ENCODE measurements at places on chromosomes 1 and 21.

DNA sequence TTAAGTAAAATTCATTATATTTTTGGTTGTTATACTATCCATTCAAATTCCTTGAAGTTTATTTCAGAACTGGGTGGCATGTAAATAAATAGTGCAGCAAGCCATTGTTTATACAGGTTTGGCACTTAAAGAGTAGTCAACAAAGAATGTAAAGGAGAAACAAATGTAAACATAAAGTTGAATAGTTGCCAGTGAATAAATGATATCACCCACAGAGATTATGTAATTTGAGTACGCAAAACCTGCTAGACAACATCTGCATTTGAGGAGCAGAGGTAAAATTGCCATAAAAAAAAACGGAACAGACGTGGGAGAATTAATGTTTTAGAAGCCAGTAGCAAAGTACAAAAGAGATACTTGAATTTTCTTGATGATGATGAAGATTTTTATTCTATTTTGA lies 111.6 kb downstream of the ADGRL2 start:
- no peak for DNase-seq

DNA sequence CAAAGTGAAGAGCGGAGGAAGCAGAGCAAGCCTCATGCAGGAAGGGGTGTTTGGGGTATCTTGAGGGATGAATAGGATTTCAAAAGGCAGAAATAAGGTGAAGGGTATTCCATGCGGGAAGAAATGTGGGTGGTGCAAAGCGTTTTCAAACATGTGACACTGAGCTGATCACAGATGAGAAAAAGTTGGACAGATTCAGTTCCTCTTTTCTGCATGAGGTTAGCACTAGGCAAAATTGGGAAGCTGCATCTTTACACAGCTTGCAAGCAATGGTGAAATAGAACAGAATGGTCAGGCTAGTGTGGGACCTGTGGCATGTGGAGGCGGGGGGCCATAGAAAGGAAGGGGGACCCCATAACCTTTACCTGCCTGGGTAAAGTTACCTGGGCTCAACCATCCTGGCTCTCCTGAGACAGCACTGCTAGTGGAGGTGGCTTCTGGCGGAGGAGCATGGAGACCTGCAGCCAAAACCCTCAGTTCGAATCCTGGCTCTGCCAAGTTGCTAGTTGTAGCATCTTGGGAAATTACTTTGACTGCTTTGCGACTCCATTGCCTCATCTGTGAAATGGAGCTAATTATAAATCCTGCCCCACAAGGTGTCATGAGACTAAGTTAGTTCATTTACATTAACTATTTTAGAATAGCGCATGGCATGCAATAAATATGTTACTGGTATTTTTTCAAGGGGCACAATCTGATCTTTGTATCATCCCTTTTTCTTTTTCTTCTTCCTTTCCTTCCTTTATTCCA lies 16.4 kb downstream of the KCNA10 start:
- no peak for DNase-seq

DNA sequence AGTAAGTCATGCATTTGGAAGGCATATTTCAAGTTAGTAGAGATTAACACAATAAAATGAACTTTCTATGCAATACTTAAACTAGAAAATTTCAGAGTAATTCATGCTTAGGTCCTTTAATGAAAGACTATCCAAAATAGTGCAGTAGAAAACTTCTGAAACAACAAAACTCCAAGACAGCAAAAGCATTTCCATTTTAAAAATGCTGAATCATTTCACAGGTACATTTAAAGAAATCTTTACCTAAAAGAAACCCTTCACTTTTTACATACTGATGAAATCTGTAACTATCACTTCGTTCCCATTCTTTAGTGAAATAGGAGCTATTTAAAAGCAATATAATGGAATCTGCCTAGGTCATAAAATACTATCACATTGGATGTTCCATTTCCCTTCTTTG lies 17.5 kb downstream of the CSDE1 start:
- no peak for DNase-seq

DNA sequence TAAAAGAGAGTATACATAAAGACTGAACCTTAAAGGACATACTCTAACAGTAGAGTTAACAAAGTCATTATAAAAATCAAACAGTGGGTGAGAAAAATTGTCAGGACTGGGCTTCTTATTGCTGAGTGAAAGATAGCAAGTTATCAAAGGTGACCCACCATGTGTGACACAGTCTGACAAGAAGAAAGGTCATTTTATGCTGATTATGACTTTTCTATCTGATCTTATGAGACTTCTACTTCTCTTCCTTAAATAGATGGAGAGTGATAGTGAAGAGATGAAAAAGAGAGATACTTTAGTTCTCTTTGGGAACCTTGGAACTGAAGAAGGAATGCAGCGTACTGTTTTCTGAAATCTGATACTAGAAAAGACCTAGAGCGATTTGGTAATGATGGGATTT lies 2157.1 kb downstream of the NCAM2 start:
- DNase-seq = no peak

GRCh38 chr1:227944931-227945890 lies 2.5 kb downstream of the WNT9A start:
- DNase-seq = no peak

- no peak for DNase-seq
These were observed 24.1 kb upstream of the RNF19B start for GRCh38 chr1:32988665-32989064.

DNA sequence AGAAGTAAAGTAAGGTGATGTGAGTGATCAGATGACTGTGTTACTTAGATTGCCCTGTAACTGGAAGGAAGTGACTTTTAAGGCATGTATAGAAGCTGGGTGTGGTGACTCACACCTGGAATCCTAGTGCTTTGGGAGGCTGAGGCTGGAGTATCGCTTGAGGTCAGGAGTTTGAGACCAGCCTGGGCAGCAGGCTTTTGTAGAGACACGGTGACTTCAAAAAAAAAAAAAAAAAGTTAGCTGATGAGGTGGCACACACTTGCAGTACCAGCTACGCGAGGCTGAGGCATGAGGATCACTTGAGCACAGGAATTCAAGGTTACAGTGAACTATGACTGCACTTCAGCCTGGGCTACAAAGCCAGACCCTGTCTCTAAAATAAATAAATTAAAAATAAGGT lies 2.3 kb upstream of the USP16 start:
- no peak for DNase-seq

- no peak for DNase-seq
These were observed 37.8 kb upstream of the BMP8A start for GRCh38 chr1:39453603-39454002.

GRCh38 chr21:34289856-34290255 lies 74.0 kb upstream of the KCNE2 start:
- DNase-seq = no peak

GRCh38 chr21:40840401-40841125 lies 6.4 kb downstream of the DSCAM start:
- no peak for DNase-seq

DNA sequence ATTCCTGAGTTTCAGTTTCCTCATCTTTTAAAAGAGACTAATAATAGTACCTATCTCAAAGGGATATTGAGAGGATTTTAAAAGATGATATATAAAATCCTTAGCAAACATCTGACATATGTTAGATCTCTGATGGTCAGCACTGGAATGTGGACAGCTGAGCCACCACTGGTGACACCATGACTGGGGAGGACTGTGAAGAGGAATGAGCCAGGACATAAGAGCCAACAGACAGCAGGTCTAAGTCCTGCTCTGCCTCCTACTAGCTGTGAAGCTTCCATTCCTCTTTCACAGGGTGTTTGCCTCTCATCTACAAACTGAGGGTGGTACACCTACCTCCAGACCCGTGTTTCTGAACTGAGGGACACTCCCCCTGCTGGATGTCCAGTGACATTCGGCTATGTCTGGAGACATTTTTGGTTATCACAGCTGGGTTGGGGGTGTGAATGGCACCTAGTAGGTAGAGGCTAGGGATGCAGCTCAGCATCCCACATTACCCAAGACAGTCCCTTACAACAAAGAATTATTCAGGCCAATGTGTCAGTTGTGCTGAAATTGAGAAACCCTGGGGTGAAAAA lies 109.1 kb upstream of the OLIG2 start:
- DNase-seq = no peak

- no peak for DNase-seq
These were observed 223.1 kb upstream of the PKN2 start for GRCh38 chr1:88461007-88461406.

GRCh38 chr1:169326261-169326955 lies 41.2 kb downstream of the NME7 start:
- no peak for DNase-seq

- no peak for DNase-seq
These were observed 890.2 kb upstream of the B3GALT2 start for GRCh38 chr1:194076646-194077045.

GRCh38 chr1:183093786-183094298 lies 70.6 kb downstream of the LAMC1 start:
- DNase-seq = no peak

GRCh38 chr1:204149107-204149506 lies 2.7 kb downstream of the ETNK2 start:
- no peak for DNase-seq

DNA sequence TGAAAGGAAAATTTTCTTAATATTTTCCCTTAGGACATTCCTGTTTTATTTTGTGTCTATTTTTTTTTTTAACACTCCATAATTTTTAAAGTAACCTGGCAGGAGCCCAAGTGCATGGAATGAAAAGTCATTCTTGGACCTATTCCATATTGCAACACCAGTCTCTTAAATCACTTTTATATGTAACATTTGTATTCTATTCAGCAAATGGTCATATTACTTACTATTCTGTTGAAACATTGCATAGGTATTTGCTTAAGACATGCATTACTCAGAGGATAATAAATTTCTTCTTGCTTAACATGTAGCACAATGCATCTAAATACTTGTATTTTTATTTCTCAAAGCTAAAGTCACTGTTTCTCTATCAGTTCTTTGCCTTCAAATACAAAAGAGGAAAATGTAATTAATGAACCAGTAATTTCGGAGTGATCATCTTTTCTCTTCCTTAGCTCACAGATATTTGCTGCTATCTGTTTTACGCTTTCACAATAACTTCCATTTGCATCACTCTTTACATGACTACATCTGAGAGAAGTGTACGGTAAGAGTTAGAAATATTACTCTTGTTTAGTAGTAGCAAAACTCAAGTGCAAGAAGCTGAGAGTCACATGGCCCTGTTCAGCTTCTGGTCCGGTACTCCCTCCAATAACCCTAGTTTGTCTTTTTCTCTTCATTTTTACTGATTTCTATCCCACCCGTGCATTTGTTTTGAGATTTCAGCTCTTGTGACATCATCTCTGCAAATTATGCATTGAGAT lies 394.8 kb downstream of the USP25 start:
- DNase-seq = no peak

DNA sequence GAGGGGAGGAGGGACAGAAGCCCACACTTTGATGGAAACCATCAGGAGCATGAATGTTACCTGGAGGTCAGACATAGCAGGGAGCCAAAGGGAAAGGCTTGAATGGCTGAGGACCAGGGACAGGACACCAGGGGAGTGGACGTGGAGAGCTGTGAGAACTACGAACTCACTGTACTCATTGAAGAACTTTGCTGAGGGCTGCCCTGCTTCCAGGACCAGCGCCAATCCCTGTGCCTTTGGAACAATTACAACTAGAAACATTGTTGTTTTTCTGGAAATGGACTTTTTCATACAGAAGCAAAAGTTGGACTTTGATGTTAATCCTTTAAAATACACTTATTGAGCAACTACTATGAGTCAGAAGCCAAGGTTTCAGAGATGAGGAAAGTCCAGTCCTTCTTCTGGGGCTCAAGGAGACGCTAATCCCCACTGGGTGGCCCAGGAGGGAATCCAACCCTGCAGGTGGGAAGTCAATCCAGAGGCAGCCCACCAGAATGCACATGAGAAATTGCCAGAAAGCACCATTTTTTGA lies 12.9 kb downstream of the TSPAN2 start:
- DNase-seq = no peak

- peak; percentile 57 for DNase-seq
These were observed 9.1 kb downstream of the SGIP1 start for GRCh38 chr1:66542811-66543767.

DNA sequence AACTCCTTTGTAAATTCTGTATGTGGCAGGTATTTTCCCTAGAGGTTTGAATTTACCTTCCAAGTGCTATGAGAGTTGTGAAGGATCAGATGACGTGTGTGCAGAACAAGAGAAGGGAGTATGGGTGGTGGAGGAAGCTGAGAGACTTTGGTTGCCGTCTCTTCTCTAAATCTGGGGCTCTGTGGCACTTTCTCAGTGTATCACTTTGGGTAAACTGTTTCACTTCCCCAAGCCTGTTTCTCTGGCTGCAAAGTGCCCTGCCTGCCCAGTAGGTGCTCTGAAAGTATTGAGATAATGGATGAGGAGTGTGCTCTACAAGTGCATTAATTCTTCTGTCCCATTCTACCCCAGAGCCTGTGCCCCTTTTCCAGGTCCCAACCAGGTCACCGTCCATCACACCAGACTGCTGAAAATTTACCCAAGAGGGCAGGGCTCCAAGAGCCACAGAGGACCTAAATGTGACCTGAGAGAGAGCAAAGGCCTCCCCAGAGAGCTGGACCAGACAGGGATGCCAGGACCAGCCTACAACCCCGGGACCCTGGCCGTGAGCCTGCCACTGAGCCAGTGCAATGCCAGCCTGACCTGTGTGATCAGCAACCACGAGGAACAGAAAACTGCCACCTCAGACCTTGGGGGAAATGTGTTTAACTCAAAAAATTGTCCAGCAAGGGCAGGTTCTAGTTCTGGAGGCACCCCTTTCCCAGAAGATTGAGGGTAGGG lies 131.6 kb upstream of the ETV3 start:
- no peak for DNase-seq

DNA sequence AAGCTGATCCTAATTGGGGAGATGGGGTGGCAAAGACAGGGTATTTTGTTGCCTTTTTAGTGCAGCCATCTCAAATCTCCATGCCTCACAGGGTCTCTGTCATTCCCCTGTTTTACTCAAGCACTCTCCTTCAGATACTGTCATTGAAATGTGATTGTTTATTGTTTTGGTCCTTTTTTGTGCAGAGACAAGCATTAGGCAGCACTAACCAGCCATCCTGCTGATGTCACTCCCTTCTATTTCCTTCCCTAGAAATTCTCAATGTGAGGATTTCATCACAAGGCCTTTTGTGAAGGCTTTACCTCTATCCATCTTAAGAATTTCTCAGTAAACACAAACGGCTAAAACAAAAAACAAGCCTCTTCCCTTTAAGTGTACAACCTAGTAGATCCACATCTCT lies 34.7 kb downstream of the OR10J5 start:
- DNase-seq = no peak

DNA sequence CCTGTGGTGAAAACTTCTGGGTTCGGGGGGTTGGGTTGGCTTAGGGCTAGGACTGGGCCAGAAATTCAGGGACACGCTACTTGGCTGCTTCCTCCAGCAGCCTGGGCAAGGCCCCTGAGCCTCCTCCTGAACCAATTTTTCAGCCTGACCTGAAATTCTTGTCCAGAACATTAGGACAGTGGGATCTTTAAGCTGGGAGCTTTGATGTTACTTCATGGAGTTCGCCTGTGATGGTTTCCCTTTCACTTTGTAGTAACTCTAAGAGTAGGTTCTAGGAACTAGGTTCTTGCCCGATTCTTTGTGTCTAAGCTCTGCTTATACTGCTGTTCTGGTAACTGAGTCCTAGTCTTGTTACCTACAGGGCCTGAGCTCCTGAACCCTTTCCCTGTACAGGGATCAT lies 75.3 kb downstream of the S1PR1 start:
- no peak for DNase-seq

- no peak for DNase-seq
These were observed 11.3 kb upstream of the KDF1 start for GRCh38 chr1:26971590-26971989.

Data from hippocampal formation (tissue), 2 donors.